ENCODE measurements at places on chromosomes 5 and 9. TPM values are rescaled to one million over a fixed set of nuclear protein-coding genes. Genes with fewer than 3 reads are reported as not detected.
A peak's percentile ranks its signal among the peaks of the same experiment; 100 is the strongest.

DNA sequence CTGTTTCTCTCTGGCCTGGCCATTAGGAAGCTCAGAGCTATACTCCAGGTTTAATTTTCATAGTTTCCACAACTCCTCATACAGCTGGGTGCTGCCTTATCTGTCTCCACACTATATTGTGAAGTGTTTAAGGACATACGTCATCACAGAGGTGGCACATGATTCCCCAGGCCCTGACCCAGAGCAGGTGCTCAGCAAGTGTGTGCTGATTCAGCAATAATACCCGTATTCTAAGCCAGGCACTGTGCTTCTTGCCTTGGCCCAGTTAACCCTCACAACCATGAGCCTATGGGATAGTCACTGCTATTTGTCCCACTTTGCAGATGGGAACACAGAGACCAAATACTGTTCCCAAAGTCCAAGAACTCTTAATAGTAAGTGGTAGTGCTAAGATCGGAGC lies 93.5 kb upstream of the SMIM23 start:
- DNase-seq: no peak

- DNase-seq: no peak
These were observed 47.4 kb downstream of the MYO10 start for GRCh38 chr5:16888694-16889124.

GRCh38 chr5:82097-82496 lies 9.9 kb upstream of the PLEKHG4B start:
- no peak for DNase-seq

- DNase-seq: no peak
These were observed 26.8 kb downstream of the MRRF start for GRCh38 chr9:122291458-122291857.

DNA sequence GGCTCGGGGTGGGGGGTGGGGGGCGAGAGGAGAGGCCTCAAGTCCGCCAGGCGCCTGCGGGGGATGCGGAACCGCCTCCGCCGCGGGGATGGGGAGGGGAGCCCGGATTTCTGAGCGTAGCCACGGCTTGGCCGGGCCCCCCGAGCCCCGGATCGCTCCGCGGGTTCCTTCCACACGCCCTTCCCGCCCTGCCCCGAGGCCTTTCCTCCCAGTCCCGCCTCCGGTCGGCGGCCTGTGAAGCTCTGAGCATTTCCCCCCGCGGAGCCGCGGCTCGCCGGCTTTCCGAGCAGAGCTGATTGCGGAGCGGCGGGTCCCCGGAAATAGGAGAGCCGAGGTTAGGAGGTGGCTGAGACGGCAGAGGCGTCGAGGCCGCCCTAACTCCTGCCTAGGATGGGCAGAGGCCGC lies 6.1 kb downstream of the IRX4 start:
- DNase-seq: no peak

Gene GNA14
- total RNA-seq: 9.9 TPM

Gene DNAH5
- total RNA-seq: 0.83 TPM

Gene ANKRD31
- total RNA-seq: 0.46 TPM

Gene MRNIP
- 46.2 TPM for total RNA-seq

GRCh38 chr5:18888821-18889220 lies 1099.2 kb downstream of the CDH18 start:
- DNase-seq: no peak

GRCh38 chr9:21830589-21830988 lies 28.2 kb downstream of the MTAP start:
- DNase-seq: no peak

Gene CCL27
- total RNA-seq: 0.66 TPM

DNA sequence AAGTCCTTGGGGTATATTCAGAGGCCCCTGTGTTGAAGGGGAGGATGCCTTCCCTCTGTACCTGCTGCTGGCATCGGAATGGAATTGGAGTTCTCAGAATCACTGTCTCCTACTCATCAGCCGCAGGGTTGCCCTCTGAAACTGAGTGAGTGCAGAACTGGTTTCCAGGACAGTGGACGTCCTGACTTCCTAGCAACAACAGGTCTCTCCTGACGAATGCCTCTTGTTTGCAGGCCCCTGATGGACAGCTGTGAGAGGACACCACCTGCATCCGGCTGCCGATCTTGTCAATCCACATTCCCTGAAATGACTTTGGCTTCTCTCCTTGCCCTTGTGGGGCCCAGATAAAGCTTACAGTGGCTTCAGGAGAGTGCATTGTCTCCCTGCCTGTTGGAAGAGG lies 274.5 kb downstream of the NSG2 start:
- DNase-seq: no peak

- DNase-seq: no peak
These were observed 275.6 kb downstream of the KDM4C start for GRCh38 chr9:7033076-7034045.

Gene PCDHB5
- total RNA-seq: 7.3 TPM

- DNase-seq: peak; percentile 52
These were observed 75.1 kb upstream of the PANK3 start for GRCh38 chr5:168654211-168654721.

DNA sequence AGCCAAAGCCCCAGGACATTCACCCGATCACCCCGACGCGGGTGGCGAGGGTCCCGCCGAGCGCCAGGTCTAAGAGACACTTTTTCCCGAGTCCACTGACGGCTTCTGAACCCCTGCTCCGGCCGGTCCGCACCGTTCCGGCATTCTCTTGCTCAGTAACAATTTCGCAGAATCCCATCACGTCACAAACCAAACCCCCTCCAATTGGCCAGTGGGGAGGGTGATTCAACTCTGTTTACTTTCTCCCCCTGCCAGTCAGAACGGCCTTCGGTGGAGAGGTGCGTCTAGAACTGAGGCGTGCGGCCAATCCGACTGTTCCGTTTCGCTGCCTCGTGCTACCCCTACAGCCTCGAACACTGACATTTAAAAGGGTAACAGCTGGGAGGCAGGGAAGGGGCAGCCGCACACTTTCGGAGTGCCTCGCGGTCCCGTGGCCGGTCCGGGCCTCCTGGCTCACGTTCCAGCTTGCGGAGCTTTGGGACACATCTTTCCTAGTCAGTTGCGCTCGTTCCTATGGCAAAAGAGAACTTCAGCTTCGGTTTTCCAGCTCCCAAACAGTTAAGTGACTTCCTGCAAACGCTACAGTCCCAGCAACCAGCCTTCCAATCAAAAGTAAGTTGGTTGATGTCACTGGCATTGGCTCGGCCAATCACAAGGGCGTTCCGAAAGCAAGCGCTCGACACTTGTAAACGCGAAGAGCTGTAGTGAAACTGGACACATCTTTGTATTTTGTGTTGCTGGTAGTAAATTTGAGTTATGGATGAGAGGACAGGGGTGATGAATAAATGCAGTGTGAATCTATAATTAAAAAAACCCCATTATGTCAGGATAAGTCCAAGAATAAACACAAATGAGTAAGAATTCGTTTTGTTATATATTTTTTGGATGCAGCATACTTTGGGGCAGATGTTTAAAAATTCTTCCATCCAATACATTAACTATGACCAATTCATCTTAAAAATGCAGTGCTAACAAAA lies at the start of gene KLF9:
Gene KLF9 (minus strand): TSS at position 859 of the 977 bp plus-strand sequence. CDS start 1,294 bp downstream, outside the sequence.
- peak; percentile 94 for DNase-seq

DNA sequence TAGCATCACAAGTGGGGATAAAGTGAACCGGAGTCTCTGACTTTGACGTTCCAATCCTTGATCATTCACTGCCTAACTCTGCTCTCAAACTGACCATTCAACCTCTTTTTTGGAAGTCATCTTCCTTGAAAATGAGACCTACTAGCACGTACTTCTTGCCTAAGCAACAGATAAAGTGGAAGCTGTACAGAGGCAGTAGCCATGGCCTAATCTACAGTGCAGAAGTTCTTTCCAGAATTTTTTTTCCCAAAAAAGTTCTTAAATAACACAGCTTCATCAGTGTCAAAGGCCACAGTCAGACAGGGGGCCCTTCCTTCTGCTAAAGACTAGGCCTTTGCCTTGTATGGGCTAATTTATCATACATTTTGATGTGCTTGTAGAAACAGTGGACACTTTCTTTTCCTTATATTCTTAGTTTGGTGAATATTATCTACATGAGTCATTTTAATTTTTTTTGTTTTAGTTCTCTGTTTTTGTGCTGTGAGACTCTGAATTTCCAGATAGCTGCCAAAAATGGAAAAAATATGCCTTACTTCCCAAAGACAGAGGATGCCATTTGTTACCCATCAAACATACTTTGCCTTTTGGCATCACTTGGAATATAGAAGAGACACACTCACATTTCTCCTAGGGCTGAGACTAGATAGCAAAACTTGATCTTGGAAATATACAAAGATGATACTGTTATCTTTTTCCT lies 96.3 kb upstream of the VCAN start:
- no peak for DNase-seq

DNA sequence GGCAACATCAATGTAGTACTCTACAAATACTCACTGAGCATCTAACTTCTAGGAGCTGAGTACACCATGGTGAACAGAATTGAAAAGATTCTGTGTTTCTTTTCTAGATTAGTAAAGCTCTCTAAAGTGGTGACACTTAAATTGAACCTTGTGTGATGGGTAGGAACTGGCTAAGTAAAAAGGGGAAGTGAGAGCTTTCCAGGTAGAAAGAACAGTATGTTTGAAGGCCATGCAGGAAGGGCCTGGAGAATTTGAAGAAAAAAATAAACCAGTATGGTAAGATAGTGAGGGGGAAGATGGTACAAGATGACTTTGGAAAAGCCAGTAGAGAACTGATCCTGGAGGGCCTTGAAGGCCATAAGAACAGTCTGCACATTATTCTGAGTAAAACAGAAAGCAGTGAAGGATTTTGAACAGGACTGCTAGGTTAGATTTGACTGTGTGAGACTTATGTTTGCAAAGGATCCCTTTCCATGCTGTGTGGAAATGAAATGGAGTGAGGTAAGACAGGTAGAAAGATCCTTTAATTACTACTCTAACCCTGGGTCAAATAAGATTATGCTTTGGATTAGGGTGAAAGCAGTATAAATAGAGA lies 46.7 kb upstream of the UBQLN1 start:
- no peak for DNase-seq

GRCh38 chr9:77807281-77807683 lies 159.2 kb upstream of the GNA14 start:
- no peak for DNase-seq

GRCh38 chr5:125914471-125914870 lies 508.7 kb upstream of the GRAMD2B start:
- DNase-seq: no peak

DNA sequence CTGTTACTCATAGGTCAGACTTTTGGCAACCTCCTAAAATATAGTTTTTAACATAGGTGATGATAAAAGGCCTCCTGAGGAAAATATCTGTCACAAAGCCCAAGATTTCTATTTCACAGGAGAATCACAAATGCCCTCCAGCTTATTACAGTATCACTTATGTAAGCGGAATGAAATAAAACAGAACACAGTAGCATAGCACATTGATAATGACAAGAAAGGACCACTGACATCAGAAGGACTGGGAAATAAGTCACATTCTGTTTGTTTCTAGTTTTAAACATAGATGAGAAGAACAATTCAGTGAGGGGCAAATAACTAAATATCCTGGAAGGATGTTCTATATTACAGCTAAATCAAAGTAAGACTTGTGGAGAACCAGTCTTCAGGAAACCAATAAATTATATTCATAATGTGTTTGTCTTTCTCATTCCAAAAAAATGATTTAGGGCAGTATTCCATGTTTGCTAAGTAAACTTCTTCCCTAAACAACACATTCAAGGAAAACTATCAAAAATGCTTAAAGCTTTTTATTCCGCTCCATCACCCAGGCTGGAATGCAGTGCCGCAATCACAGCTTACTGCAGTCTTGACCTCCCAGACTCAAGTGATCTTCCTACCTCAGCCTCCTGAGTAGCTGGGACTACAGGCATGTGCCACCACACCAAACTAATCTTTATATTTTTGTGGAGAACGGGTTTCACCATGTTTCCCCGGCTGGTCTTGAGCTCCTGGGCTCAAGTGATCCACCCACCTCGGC lies 20.8 kb upstream of the CTNNAL1 start:
- DNase-seq: no peak

Gene SCGB3A2
- total RNA-seq: not detected

DNA sequence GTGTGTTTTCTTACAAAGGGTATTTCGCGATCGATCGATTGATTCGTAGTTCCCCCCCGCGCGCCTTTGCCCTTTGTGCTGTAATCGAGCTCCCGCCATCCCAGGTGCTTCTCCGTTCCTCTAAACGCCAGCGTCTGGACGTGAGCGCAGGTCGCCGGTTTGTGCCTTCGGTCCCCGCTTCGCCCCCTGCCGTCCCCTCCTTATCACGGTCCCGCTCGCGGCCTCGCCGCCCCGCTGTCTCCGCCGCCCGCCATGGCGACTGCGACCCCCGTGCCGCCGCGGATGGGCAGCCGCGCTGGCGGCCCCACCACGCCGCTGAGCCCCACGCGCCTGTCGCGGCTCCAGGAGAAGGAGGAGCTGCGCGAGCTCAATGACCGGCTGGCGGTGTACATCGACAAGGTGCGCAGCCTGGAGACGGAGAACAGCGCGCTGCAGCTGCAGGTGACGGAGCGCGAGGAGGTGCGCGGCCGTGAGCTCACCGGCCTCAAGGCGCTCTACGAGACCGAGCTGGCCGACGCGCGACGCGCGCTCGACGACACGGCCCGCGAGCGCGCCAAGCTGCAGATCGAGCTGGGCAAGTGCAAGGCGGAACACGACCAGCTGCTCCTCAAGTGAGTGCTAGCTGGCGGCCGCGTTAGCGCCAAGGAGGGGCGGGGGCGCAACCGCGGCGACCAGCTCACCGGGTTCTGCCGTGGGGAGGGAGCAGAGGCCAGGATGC lies 480 bp downstream of the LMNB1 start:
- peak; percentile 42 for DNase-seq

Gene MYMK
- not detected for total RNA-seq

Gene TNFSF8
- 0.48 TPM for total RNA-seq

DNA sequence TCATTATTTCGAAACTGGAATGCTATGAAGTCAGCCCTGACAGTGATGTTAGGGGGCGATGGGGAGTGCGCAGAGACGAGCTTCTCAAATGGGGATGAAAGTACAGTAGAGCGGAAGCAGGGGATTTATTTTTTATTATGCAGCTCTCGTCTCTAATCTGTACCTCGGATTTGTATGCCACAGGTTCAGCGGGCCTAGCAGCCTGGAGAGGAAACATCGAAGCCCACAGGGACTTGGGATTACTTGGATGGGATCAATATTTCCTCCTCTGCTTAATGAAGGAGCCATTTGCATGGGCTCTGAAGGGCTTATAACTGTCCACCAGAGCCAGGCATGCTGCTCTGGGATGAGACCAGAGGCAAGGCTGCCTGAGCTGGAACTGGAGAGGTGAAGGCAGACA lies 133.5 kb upstream of the RAPGEF1 start:
- DNase-seq: no peak

Gene TAF11L10
- total RNA-seq: not detected

- DNase-seq: no peak
These were observed 19.6 kb upstream of the LAMC3 start for GRCh38 chr9:130989391-130989790.

- no peak for DNase-seq
These were observed 354.0 kb downstream of the PRR16 start for GRCh38 chr5:120818128-120818527.

DNA sequence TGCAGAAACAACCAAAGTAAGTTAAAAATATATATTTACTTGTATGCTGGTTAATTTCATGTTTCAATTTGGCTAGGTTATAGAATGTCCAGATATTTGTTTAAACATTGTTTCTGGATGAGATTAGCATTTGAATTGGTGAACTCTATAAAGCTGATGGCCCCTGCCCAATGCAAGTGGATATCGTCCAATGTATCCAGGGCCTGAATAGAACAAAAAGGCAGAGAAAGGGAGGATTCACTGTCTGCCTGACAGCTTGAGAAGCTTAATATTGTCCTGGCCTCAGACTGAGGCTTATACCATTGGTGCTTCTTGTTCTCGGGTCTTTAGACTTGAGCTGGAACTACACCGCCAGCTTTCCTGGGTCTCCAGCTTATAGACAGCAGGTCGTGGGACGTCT lies 446.7 kb upstream of the ACTBL2 start:
- DNase-seq: no peak

GRCh38 chr9:90834828-90835595 lies 33.4 kb downstream of the SYK start:
- no peak for DNase-seq

Gene RAPGEF6
- 21.3 TPM for total RNA-seq

All from ovary (tissue), 10 donors.